Stimulated activated CD4-positive, alpha-beta T cell treated with anti-CD3 and anti-CD28 coated beads, Interleukin-1b, Interleukin-23, amount 100 ng/mL, for 4 hours (primary cell): ENCODE measurements at places on chromosomes 3 and 15.

- DNase-seq, result no peak
Measured at GRCh38 chr15:25936004-25936403, 72.9 kb upstream of the ATP10A start.

- no peak for DNase-seq
Measured at GRCh38 chr3:71726146-71726545, 944 bp upstream of the EIF4E3 start.

DNA sequence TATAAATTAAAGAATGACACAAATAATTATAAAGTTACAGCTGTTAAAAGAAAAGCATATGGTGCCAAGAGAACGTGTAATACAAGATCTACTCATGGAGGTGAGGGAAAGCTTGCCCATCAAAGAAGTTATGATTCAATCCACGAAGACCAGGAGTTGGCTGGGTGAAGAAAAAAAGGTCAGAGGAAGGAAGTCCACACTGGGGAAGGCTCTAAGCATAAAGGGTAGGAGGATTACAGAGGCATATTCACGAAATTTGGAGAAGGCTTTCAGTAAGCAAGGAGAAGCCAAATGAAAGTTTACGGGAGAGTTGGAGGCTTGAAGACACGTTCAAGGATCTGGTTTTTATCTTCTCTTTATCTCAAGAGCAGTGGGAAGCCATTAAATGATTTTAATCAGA lies 1.8 kb upstream of the TGFBR2 start:
- DNase-seq, result no peak

DNA sequence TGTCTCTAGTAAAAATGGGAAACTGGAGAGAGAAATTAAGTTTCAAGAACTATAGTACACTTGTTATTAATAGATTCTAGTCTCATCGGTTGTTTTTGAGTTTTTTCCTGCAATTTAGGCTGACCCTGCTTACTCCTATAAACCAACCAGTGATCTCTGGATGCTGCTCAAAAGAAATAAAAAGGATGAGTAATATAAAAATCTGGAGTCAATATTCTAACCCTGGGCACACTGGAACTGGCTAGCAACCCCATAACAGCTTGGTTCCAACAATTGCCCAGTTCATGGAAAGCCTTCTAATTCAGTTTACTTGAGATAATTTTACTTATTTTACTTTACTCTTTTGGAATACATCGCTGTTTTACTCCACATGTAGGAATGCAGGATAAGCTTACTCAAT lies 211.6 kb downstream of the GBE1 start:
- DNase-seq, result no peak

- DNase-seq, result no peak
Measured at GRCh38 chr3:157713101-157713500, 209.9 kb upstream of the VEPH1 start.
